ENCODE measurements at places on chromosomes 12 and 14.
A peak's percentile ranks its signal among the peaks of the same experiment; 100 is the strongest.

- DNase-seq: peak; percentile 28
Observed at GRCh38 chr14:104341532-104342434, 203.4 kb downstream of the KIF26A start.

DNA sequence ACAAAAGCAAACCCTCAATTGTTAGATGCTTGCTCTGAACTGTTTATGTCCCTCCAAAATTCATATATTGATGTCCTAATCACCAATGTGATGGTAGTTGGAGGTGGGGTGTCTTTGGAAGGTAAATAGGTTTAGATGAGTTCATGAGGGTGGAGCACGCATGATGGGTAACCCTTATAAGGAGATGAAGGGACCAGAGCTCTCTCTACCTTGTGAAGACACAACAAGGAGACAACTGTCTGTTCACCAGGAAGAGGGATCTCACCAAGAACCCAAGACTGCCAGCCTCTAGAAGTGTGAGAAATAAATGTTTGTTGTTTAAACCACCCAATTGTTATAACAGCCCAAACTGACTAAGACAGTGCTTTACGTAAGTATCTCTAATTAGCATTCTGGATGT lies 27.0 kb downstream of the DHRS2 start:
- no peak for DNase-seq

DNA sequence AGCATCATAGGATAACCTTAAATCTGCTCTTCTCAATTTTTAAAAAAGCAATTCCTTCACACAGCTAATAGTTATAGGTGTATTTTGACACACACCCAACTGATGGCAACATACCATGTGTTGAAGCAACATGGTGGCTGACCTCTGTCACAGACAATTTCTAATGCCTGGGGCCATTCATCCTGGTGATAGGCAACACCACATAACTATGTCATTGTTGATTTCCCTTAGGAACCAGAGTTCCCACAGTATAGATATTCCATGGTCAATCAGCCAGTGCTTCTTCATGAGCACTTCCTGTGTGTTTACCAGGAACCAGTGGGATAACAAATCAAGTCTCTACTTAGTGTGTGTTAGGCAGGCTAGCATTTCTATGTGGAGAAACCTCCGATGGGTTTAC lies 88.3 kb downstream of the FIGNL2 start:
- DNase-seq: no peak

- no peak for DNase-seq
Observed at GRCh38 chr12:128910629-128911028, 57.4 kb downstream of the GLT1D1 start.

- no peak for DNase-seq
Observed at GRCh38 chr12:31476437-31476836, 114.5 kb downstream of the DENND5B start.

GRCh38 chr12:3127832-3128231 lies 50.7 kb downstream of the TSPAN9 start:
- no peak for DNase-seq

GRCh38 chr14:68758301-68758700 lies 34.6 kb downstream of the ZFP36L1 start:
- no peak for DNase-seq

- no peak for DNase-seq
Observed at GRCh38 chr12:39505023-39505422, 62.1 kb upstream of the KIF21A start.

GRCh38 chr12:3130057-3130830 lies 53.1 kb downstream of the TSPAN9 start:
- no peak for DNase-seq

GRCh38 chr12:16218934-16219751 lies 58.3 kb downstream of the SLC15A5 start:
- DNase-seq: no peak

- DNase-seq: no peak
Observed at GRCh38 chr14:76413106-76413961, 37.4 kb downstream of the ESRRB start.

DNA sequence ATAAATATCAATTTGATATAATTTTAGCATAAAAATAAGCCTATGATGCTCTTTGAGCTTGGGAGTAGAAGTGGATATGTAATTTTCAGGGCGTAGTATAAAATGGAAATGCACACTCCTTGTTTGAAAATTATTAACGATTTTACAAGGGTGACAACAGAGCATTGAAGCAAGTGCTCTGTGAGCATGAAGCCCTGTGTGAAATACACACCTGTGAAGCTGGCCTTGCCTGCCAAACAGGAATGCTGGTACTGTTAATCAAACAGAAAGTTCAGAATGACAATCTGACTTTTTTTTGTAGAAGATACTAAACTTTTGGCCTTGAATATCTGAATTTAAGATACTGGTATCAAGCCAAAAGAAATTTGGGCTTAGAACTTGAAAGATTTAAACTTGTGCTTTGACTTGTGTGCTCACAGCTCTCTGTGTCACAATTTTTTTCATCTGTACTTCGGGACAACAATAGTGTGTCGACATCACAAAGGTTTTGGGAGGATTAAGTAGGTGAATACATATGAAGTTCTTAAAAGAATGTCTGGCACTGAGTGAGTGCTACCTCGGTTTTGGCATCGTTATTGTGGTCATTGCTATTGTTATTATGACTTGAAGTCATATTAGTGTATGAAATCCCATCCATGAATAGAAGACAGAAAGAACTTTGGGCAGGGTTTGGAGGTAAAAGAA lies 47.3 kb downstream of the LRRK2 start:
- DNase-seq: no peak

- peak; percentile 12 for DNase-seq
Observed at GRCh38 chr12:119578112-119578511, 15.5 kb upstream of the TMEM233 start.

- DNase-seq: no peak
Observed at GRCh38 chr12:71640316-71640715, 23.3 kb downstream of the ZFC3H1 start.

DNA sequence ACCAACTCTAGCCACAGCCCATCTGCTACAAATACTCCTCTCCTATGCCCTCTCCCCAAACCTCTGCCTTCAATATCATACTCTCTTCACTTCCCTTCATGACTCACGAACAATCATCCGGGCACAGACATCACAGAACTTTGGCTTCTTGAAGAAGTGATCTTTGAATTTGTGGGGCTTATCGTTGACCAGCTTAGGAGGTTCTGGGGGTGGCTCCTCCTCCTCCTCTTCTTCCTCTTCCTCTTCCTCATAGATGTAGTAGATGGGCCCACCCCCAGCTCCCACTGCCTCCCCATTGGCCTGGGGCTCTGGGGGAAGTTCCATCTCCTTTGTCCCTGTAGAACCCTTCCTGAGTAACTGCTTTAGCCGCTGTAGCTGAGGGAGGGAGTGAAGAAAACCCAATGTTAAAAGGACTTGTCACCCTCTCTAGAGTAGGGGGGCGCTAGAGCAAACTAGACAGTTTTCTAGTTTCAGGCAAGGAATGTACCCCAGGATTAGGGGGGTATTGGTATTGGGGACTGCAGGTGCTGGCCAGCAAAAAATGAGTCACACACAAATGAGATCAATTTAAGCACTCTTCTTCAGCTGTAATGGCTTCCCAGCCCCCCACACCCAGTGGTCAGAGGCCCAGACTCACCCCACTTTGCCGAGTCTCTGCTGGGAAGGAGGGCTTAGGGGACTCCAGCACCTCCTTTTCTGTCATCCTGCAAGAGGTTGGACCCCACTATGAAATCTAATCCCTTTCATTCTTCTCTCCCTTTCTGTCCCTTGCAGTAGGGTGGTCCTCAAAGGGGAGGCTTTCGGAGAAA lies 1.8 kb downstream of the STAC3 start:
- DNase-seq: no peak

DNA sequence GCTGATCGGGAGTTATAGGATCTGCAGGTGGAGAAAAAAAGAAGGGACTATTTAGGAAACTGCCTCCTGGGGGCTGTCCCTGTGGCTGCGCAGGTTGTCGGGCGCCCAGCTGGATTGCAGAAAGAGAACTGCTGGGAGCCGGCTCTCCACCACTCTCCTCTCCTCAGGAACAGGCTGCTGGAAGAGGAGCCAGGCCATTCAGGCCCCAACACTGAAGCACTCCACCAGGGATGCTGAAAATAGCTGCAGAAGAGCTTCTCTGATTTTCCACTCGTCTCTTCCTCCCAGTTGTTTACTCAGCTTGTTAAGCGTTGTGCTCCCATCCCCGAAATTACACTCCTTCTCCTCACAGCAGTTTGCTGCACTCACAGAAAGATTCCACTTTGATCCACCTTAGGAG lies 347.3 kb downstream of the GLT1D1 start:
- no peak for DNase-seq

DNA sequence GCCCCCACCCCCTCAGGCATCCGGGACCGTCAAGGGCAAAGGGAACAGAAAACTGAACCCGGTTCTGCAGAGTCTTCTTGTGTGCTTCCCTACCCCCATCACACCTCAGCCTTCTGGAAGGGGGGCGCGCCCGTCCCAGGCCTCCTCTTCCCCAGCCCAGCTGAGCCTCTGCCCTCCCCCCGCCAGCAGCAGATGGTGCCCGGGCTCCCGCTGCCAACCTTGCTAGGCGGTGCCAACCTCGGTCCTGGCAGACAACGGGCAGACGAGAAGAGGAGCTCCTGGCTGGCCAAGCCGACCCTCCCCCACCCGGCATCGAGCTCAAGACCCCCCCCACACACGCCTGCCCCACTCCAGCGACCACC lies 8.7 kb downstream of the STAC3 start:
- DNase-seq: no peak

- DNase-seq: no peak
Observed at GRCh38 chr12:104411826-104412641, 44.7 kb upstream of the CHST11 start.

DNA sequence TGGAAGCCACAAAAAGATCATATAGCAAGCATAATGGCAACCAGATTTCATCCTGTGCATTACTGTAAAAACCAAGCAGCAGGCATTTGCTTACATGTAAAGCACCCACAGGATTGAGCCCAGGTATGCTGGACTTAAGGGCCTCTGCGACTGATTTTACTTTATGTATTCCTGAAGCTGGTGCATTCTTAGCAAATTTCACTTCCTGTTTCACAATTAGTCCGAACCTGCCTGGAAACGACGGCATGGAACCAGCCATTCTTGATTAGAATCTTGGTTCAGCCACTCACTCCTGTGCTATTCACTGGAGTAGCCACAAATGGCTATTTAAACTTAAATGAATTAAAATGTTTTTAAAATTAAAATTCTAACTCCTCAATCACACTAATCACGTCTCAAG lies 239.2 kb downstream of the NUAK1 start:
- no peak for DNase-seq

GRCh38 chr12:24109381-24110039 lies 160.0 kb upstream of the SOX5 start:
- DNase-seq: no peak

- no peak for DNase-seq
Observed at GRCh38 chr12:4168036-4168435, 105.5 kb upstream of the CCND2 start.

GRCh38 chr12:27424631-27425230 lies 21.8 kb upstream of the SMCO2 start:
- no peak for DNase-seq
